A549 treated with AZD2906 at 1 μM for 4 hours (cell line): ENCODE measurements at places on chromosomes 2 and 18. TPM values are rescaled to one million over a fixed set of nuclear protein-coding genes. Genes with fewer than 3 reads are reported as not detected.

LINC00305 gene
- not detected in 5 replicates for total RNA-seq

CCL20 gene
- total RNA-seq, result 3.5 to 6.9 TPM (median 5.9 TPM) in 5 replicates

MC2R gene
- not detected in 5 replicates for total RNA-seq

ABCG8 gene
- not detected in 5 replicates for total RNA-seq

C1GALT1C1L gene
- 1.5 to 2.6 TPM (median 2.4 TPM) in 5 replicates for total RNA-seq

CNOT11 gene
- total RNA-seq, result 36.2 to 48.7 TPM (median 38.9 TPM) in 5 replicates

PLB1 gene
- total RNA-seq, result 1.6 to 2.4 TPM (median 1.9 TPM) in 5 replicates

ALLC gene
- 0.08 TPM in 1 of 5 replicates, not detected in the others for total RNA-seq

CPLX4 gene
- not detected in 5 replicates for total RNA-seq

PAIP2B gene
- total RNA-seq, result 0.20 to 0.27 TPM (median 0.23 TPM) in 5 replicates

TCF4 gene
- 1.1 to 2.2 TPM (median 1.5 TPM) in 5 replicates for total RNA-seq

POTEJ gene
- total RNA-seq, result not detected in 5 replicates

CDH20 gene
- 0.05 TPM in 1 of 5 replicates, not detected in the others for total RNA-seq

AP1S3 gene
- 27.8 to 48.2 TPM (median 28.4 TPM) in 5 replicates for total RNA-seq

KIF3C gene
- total RNA-seq, result 36.4 to 42.8 TPM (median 40.2 TPM) in 5 replicates

SRD5A2 gene
- total RNA-seq, result 0.02 TPM in 4 of 5 replicates, not detected in the other

MAPRE3 gene
- total RNA-seq, result 9.1 to 11.4 TPM (median 9.9 TPM) in 5 replicates

NXPH2 gene
- not detected in 5 replicates for total RNA-seq

FOSL2 gene
- 75.3 to 85.5 TPM (median 79.3 TPM) in 5 replicates for total RNA-seq

ACMSD gene
- not detected in 5 replicates for total RNA-seq

SDC1 gene
- total RNA-seq, result 167 to 203 TPM (median 188 TPM) in 5 replicates

CCDC74B gene
- 4.2 to 6.8 TPM (median 6.2 TPM) in 5 replicates for total RNA-seq

ACVR1C gene
- 0.02 to 0.06 TPM (median 0.04 TPM) in 4 of 5 replicates, not detected in the other for total RNA-seq

ASB18 gene
- total RNA-seq, result not detected in 5 replicates

MAP2 gene
- 0.93 to 1.8 TPM (median 1.1 TPM) in 5 replicates for total RNA-seq

MLPH gene
- 232 to 335 TPM (median 309 TPM) in 5 replicates for total RNA-seq

HOXD13 gene
- total RNA-seq, result 0.07 to 0.27 TPM (median 0.18 TPM) in 5 replicates

MYCN gene
- 0.03 TPM in 3 of 5 replicates, not detected in the others for total RNA-seq

ID2 gene
- total RNA-seq, result 61.4 to 112 TPM (median 80.3 TPM) in 5 replicates

SKA1 gene
- 10.0 to 14.8 TPM (median 10.6 TPM) in 5 replicates for total RNA-seq

CTAGE1 gene
- total RNA-seq, result not detected in 5 replicates

SLC4A3 gene
- 2.0 to 3.8 TPM (median 2.9 TPM) in 5 replicates for total RNA-seq

PAPOLG gene
- 6.8 to 10.6 TPM (median 8.7 TPM) in 5 replicates for total RNA-seq

TCF23 gene
- not detected in 5 replicates for total RNA-seq

SELENOI gene
- total RNA-seq, result 14.5 to 17.1 TPM (median 16.0 TPM) in 5 replicates

EVX2 gene
- 0.01 TPM in 1 of 5 replicates, not detected in the others for total RNA-seq

RIT2 gene
- total RNA-seq, result not detected in 5 replicates

HOXD3 gene
- 0.06 to 0.16 TPM (median 0.09 TPM) in 5 replicates for total RNA-seq

MTERF4 gene
- 21.5 to 30.0 TPM (median 24.3 TPM) in 5 replicates for total RNA-seq

IL36G gene
- total RNA-seq, result not detected in 5 replicates

LGALSL gene
- 11.0 to 12.8 TPM (median 11.5 TPM) in 5 replicates for total RNA-seq

CHN1 gene
- total RNA-seq, result 15.3 to 19.6 TPM (median 16.0 TPM) in 5 replicates
